Nephron progenitor cell (in vitro differentiated cells): ENCODE measurements at places on chromosomes 1 and 21.

GRCh38 chr1:29644812-29645211 lies 408.5 kb downstream of the PTPRU start:
- no peak for DNase-seq

DNA sequence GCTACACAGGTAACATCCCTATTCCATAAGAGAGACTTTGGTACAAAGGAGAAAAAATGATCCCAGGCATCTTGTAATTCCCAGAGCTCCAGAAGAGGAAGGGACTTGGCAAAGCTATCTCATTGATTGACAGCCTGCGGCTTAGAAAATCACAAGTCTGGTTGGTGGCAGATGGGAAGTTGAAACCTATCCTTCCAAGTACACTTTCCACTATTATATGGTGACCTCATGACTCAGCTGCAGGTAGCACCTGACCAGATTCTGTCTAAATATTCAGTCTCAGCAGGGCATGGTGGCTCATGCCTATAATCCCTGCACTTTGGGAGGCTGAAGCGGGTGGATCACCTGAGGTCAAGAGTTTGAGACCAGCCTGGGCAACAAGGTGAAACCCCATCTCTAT lies 89.9 kb downstream of the TIAM1 start:
- no peak for DNase-seq

- no peak for DNase-seq
These were observed 12.8 kb downstream of the MED18 start for GRCh38 chr1:28341591-28341990.

DNA sequence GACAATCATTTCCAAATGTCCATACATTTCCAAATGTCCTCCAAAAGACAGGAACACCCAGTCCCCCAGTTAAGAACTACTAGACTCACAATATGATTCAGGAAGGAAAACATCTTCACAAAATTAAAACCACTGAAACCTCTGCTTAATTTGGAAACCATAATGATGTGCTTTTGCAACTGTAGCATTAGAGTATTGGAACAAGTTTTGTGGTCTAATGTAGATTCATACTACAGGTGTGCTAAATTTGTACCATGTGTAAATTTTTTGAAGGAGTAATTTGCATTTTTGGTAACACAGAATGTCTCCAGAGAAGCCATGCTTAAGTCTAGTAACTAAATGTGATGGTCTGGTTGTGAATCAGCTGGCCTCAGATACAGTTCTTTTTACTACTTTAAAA lies 129.6 kb downstream of the DPYD start:
- DNase-seq: no peak

DNA sequence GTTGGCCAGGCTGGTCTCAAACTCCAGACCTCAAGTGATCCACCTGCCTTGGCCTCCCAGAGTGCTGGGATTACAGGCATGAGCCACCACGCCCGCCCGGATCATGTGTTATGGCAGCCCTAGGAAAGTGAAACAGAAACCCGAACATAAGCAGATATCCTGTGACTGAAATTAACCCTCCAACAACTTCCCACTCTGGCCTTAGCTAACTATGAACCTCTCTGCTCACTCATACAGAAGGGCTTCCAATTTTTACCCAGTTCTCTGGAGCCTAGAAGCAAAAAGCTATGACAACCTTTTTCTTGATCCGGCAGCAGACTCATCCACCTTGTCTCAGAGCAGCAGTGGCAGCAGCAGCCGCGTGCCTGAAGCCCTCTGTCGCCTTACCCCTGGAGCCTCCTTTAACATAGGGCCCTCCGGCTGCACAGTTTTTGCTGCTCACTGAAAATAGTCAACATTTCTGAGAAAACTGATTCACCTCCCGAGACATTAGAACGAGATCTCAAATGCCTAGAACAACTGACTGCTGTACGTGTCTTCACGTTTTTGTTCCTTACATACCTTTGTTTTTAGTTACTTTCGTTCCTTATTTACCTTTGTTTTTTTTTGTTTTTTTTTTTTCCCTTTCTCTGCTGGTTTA lies 9.3 kb downstream of the CBR1 start:
- no peak for DNase-seq

DNA sequence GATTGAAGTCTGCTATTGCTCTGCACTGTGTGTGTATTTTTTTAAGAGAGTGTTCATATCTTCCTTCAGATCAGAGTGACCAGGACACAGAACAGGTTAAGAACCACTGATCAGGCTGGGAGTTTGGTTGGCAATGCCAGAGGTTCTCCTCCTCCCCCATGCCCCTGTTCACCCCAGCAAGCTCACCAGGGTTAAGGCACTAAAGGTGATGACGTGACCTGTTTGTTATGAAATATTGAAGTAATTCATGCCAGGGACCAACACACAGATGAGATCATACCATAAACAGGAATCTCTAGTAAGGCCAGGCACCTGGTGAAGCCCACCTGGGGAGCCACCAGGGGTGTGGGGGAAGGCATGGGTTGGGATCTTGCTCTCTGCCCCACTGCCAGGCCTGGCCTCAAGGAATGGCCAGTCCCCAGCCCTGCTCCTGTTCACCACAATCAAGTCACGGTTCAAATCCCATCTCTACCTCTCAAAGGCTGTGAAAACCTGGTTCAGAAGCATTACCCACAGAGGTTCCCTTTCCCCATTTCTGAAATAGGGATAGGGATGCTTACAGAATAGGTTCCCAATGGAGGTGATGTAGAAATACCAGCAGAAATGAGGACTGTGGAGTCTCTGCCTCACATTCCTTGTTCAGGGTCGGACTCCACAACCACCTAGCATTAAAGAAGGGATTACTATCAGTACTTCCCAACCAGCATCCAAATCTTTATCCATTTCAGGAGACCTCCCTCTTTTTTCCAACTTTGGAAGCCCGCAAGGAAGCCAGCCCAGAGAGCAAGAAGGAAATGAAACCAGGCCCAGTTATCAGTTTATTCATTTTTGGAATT lies 2.4 kb downstream of the ID3 start:
- DNase-seq: no peak

GRCh38 chr1:29643281-29643680 lies 407.0 kb downstream of the PTPRU start:
- no peak for DNase-seq

DNA sequence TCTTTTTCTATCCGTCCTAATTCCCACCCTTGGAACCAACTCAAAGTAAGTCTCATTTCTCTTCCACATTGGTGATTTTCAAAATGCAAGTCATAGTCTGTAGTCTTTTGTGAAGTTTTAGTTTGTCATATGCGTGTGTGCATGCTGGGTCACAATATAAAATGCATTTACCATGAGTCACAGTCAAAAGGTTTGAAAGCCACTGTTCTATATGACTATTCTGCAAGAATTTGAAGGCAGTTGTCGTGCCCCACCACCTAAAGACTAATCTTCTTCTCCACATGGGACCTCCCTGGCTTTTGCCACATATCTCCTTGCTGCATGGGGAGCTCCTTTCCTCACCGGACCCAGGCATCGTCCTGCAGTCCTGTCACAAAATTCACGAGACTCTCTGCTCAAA lies 1.6 kb downstream of the STPG1 start:
- no peak for DNase-seq

- no peak for DNase-seq
These were observed 37.6 kb downstream of the MATN1 start for GRCh38 chr1:30685796-30686165.

DNA sequence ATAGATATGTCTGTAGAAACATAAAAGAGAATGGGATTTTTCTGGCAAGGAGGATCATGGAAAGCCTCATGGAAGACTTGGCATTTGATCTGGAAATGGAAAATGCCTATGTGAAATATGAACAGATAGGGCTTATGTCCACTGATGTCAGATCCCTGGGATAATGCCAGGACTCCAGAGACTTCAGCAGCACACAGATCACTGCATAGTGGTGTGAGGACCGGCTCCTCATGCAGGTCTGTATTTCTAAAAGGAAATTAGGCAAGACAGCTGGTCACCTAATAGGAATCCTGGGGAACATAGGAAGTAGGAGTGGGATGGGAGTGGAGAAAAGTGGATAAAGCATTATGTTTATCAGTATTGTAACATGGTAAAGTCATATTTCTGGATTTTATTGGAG lies 56.8 kb upstream of the IPO9 start:
- no peak for DNase-seq

DNA sequence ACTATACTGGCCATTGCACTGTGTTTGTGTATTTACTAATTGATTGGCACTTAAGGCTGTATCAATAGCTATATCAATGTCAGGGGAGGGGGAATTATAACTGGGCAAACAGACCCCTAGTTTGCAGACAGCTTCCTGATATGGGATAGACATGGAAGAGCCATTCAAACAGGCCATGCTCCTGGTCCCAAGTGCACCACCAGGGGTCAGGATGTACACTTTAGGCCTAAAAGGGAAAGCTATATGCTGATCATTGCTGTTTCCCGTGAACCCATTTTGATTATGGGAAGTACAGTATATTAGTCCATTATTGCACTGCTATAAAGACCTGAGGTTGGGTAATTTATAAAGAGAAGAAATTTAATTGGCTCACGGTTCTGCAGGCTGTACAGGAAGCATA lies 124.9 kb upstream of the BACE2 start:
- no peak for DNase-seq

DNA sequence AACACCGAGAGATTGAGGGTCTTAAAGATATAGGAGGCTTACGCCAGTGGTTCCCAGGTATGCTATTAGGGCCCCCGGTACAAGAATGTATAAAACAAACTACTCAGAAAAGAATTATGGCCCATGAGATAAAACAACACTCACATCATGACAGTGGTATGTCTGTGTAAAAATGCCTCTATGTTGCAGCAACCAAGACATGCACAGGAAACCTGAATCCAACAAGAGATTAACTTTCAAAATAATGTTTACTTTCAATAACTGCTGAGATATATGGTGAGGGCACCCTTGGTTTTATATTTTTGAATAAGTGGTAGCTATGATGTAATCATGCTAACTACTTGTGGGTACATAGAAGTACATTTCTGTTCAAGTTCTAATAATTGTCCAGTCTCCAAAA lies 74.9 kb downstream of the PUM1 start:
- DNase-seq: no peak

DNA sequence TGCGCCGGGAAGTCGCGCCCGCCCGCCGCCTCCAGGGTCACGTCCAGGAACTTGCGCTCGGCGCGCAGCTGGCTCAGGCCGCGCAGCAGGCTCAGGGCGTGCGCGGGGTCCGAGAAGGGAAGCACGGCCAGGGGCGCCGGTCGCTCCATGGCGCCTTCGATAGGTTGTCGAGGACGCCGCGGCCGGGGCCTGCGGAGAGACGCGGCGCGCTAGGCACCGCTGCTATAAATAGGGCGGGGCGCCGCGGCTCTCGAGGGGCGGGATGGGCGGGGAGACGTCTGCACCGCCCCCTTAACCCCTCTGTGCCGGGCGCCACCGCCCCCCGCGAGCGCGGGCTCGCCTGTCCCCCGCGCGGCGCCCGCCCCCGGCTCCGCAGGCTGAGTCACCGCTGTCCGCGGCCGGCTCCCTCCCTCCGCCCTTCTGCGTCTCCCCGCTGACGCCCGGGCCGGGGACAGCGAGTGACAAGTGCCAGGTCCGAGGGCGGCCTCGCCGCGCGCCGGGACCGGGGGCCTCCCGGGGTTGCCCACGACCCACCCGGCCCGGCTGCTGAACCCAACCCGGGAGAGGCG lies at the start of gene KLHL21:
KLHL21 (minus strand) TSS at position 201 of the 569 bp plus-strand sequence; CDS start at position 149, 52 bp downstream.
- peak; percentile 83 for DNase-seq

DNA sequence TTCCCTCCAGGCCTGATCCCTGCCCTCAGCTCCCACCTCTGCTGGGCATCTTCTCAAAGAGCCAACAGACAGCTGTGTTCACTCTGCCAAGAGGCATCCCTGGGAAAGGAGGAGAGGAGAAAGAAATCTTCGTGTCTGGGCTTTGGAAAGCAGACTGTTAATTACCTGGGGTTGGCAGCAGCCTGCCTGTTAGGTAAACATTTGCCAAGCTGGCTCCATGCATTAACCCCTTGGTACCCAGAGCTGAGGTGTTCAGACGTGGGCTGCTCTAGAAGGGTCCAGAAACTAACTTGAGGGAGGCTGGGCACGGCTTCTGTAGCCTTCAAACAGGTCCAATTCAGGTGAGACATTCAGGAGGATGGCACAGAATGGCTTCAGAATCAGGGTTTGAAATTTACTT lies 8.7 kb upstream of the EXTL1 start:
- DNase-seq: no peak

DNA sequence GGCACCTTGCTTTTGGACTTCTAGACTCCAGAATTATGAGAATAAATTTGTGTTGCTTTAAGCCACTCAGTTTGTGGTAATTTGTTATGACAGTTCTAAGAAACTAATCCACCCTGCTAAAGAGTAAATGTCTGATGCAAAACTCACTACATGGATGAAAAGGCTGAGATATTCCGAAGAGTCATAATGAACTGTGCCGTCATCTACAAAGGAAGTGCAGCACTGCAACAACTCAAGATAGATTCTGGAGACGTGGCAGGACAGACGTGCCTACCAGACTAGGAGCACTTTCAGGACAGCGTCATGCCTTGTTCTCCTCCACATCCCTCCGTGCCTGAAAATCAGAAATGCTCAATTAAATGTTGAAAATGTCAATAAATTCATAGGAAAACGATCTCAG lies 24.4 kb upstream of the IRF2BP2 start:
- DNase-seq: no peak

DNA sequence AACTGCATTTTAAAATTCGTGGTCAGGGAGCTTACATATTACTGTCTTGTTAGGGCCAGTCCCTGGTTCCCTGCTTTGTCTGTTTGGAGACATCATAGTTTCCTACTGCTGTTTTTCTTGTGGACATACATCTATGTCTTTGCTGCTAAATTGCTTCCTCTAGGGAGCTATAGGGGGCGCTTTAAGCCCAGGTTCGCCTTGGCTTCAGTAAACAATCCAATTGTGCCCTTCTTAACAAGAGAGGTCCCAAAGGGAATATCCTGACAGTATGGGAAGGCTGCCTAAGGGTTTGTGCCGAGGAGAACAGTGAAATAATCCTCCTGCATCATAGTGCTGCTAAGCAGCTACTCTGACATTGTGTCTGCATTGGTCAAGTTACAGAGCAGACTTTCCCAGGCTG lies 112.5 kb downstream of the USH2A start:
- DNase-seq: peak; percentile 35

- no peak for DNase-seq
These were observed 57.8 kb downstream of the CNST start for GRCh38 chr1:246624091-246624490.

DNA sequence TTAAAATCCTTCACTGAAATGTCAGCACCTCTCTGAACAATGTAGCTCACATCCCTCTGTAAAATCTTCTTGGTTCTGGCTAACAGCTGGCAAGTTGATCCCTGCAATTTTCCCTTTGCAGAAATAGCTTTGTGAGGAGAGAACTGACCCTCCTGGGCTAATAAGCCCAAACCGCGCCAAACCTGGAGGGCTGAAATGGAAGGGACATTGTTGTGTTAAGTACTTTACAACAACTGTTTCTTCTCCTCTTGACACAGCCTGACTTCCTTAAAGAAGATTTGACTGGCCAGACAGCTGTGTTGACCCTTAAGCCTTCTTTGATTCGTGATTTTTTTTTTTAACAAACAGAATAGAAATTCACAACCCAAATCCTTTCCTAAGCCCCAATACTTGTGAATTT lies 5.7 kb downstream of the LMX1A start:
- DNase-seq: no peak

- DNase-seq: no peak
These were observed 345.7 kb downstream of the ZNF326 start for GRCh38 chr1:90340606-90341005.
